ENCODE measurements at places on chromosomes 5 and 9.

- DNase-seq = no peak
These were observed 3.6 kb upstream of the SPATA31D1 start for GRCh38 chr9:81984928-81985327.

- DNase-seq = no peak
These were observed 596.1 kb downstream of the IRX1 start for GRCh38 chr5:4191703-4192102.

DNA sequence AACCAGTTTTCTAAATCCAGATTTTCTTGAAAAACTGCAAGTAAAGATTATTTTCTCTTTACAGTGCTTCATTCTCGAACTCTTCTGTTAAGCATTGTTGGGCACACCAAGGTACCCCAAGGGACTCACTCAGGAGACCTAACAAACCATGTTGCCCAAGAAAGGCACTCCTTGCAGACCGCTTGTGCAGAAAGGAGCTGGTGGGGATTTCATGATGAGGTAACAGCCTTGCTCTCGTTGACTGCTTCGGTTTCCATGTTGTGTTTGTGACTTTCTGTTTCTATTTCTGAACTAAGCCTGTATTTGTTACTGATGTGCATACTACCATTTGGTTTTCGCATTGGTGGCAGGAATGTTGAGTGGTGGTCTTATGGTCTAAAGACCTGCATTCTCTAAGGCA, 266.6 kb upstream of the DAP start:
- no peak for DNase-seq

GRCh38 chr9:129606161-129607026, 14.5 kb downstream of the C9orf50 start:
- DNase-seq = no peak

DNA sequence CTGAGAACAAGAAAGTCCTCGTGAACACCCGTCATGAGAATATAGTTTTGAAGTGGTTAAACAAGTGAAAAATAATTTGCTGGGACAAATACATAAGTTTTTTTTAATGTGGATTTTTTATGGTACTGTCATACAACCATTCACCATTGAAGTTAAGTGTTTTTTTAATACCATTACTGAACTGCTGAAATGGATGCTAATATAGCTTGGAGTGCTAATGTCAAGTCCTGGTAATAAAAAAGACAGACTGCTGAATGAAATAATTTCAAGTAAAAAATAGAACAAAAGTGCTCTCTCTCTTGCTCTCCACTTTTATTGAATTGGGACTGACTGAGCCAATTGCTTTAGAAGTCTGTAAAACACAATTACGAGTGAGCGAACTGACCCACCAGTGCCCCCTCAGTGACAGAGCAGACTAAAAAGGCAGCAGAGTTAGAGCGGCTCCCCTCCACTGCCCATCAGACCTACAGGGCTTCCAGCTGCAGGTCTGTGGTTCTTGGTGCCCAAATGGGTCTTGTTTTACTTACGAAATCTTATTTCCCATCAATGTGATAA, 442.5 kb downstream of the BNC2 start:
- no peak for DNase-seq

DNA sequence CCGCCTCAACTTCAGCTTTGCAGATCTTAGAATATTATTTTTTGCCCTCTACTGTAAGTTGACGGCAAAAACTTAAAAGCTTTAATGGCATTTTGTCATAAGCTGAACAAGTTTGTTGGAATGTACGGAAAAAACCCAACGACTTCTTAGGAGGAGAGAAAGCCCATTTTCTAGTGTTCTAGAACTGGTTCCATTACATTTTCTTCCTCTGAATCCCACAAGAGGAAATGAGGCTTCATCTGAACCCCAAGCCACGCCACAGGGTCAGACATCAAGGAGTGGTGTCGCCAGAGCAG, 113.7 kb downstream of the LHFPL2 start:
- DNase-seq = no peak

GRCh38 chr5:87113861-87114260, 153.8 kb upstream of the RASA1 start:
- no peak for DNase-seq

DNA sequence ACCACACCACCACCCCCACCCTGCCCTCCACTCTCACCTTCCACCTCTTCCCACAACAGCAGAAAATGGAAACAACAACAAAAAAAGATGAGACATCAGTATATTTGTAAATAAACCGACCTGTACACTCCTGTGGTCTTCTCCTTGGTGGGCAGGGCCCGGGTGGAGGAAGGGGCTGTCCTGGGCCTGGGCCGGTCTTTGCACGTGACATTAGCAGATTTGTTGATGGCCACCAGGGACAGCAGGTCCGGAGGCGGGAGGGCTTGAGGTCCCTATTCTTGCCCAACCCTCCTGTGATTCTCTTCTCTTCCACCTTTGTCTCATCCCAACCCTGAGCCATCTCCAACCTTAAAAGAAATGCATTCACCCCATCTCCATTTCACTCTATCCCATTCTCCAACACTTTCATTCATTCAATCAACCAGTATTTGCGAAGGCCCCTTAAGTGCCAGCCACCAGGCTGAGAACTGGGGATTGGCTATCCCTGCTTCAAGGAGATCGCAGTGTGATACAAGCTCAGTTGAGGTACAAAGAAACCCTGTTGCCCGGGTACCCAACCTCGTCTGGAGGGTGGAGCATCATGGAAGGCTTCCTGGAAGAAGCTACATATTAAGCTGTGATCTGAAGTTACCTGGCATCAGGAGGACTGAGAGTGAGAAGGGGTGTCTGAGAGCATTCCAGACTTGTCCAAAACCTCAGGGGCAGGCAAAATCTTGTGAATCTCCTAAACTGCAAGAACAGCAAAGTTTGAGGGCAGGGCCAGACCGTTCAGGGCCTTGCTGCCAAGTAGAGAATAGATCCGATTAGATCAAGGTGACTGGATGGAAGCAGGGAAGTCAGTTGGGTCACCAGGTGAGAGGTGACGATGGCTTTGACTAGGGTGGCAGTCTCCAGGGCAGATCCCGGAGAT, 87.4 kb downstream of the LMX1B start:
- no peak for DNase-seq

- no peak for DNase-seq
These were observed 281.7 kb downstream of the CCDC171 start for GRCh38 chr9:15834541-15834940.
